ENCODE measurements at places on chromosomes 4 and X.

- DNase-seq = no peak
Measured at GRCh38 chr4:165724786-165725185, 148.3 kb upstream of the TLL1 start.

- DNase-seq = no peak
Measured at GRCh38 chrX:64394874-64395567, at the start of gene MTMR8. Gene MTMR8, minus strand, starts transcription at chrX:64395452. Its CDS starts 89 bp downstream, at chrX:64395363.

DNA sequence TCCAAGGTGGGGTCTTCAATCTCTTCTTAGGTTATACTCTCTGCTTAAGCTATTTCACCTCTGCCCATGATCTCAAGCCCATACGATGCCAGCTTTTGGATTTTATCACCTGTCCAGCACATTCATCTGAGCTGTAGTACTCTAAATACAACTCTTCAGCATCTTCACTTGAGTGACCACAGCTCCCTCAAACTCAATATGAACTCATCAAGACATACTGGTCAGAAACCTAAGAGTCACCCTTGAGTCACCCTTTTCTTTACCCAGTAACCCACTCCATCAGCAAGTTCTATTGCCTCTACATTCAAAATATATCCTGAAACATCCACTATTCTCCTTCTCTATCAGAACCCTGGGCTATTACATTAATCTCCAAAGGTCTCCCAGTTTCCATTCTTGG lies 69.4 kb downstream of the DCHS2 start:
- no peak for DNase-seq

DNA sequence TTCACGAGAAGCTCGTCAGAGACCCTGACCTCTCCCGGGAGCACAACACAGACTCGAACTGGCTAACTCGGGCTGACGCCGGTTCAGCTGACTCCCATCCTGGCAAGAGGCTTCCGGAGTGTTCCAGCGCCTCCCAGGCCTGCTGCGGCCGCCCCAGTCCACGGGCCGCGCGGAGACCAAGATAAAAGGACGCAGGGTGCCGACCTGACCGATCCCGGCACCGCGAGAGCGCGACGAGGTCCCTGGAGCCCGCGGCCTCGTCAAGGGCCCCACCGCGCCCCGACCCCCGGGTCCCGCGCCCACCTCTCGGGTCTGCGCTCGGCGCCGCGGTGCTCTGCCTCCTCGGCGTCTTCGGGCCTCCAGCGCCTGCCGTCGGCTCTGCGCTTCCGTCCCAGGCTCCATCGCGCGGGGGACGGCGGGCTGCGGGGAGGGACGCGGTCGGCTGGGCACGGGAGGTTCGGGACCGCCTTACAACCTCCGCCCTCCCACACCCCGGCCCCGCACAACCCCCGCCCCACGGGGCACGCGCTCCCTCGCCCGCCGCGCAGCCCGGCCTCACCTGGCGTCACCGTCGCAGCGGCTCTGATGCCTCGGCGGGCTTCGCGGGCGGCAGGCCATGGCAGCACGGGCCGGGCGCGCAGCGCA lies 426 bp downstream of the SLBP start:
- DNase-seq = no peak

GRCh38 chr4:37762991-37763368 lies 63.5 kb upstream of the PGM2 start:
- DNase-seq = no peak

DNA sequence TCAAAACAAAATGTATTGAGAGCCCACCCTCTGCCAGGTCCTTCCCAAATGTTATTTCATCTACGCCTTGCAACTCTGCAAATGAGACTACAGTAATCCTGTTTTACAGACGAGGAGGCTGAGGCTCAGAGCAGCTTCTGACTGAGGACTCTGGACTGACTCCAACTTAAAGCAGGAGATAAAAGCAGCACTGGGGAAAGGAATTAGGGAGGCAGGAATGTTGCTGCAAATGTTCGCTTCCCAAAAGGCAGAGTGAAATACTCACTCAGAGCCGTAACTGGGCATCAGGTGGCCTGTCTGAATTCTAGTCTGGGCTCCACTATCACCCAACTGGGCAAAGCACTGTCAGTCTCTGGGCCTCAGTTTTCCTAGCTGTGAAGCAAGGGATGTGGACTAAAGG lies 94.7 kb upstream of the SRD5A3 start:
- DNase-seq = peak; percentile 22

- DNase-seq = no peak
Measured at GRCh38 chr4:20249333-20249732, 2.4 kb upstream of the SLIT2 start.

DNA sequence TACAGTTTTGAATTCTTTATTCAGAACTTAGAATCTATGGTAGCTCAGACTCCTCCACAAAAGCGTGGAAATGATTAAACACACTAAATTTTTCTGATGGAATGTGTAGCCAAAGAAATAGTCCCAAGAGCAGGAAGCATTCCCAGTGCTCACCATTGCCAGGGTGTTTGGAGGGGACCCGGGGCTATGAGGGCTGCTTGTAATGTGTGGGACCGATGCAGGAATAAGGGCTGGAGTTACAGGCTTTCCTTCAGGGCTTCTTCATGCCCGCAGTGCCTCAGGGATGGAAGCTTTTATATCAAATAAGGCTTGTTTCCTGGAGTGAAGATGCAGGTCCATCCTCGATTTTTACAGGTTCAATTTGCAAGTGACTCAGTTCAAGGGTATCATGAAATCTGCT lies 25.8 kb downstream of the WWC2 start:
- DNase-seq = no peak

DNA sequence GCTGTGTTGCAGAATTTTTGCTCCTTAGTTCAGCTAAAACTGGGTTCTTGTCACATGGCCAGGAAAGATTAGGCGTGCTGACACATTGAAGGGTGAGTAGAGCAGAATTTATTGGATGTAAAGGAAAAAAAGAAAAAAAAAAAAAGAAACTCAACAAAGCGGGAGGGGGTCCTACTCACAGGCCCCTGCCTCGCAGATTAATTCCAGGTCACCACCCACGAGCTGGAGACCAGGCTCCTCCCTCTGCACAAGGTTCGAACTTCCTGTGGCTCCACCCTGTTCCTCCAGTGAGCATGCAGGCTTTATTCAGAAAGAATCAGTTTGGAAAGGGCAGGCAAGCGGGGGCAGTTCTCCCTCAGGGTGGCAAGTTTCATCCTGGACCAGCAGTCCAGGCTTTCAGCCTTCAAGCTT lies 17.1 kb downstream of the MGST2 start:
- no peak for DNase-seq

Measured in NCI-H226 (cell line).